ENCODE measurements at places on chromosomes 12 and 14.

DNA sequence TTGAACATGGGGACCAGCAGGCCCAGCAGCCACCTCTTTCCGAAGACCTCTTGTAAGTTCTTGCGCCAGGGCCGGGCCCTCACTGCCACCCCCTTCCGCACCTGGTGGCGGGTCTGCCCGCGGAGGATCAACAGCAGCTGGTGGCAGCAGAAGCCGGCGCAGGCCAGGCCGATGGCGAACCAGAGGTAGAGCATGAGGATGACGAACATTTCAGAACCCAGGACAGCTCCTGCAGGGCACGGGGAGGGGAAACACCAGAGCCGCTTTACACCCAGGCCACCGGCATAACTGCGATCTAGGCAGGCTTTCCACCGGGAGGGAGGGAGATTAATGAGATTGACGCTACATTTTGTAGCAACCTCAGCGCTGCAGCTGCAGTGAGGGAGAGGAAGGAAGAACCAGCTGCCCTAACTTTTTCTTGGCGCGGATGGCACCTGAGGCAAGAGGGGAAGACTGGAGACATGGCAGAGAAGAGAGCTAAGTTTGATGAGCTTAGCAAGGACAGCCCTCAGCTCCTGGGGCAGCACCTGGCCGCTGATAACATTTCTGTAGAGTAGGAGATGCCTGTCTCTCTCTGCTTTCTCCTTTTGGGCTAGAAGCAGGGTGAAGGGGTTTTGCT lies 7.8 kb downstream of the ZDHHC22 start:
- DNase-seq: peak; percentile 61

DNA sequence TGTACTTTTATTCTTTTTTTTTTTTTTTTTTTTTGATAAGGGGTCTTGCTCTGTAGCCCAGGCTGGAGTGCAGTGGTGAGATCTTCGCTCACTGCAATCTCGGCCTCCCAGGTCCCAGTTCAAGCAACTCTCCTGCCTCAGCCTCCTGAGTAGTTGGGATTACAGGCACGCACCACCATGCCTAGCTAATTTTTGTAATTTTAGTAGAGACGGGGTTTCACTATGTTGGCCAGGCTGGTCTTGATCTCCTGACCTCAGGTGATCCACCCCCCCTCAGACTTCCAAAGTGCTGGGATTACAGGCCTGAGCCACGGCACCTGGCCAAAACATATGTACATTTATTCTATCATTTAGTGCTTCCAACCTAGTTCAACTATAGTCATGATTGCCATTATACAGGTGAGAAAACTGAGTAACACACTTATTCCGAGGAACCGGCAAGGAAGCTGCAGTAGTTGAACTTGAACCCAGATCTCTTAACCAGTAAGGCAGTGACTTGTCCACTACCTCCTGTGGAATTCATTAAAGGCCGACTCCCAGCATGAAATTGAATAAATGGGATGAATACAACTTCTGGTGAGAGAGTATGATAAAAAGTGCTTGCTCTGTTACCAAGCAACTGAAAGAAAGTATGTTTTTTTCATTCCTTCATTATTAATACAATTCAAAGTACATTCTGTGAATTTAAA lies 755 bp upstream of the ATF7IP start:
- no peak for DNase-seq

- no peak for DNase-seq
Observed at GRCh38 chr14:78346747-78347146, 176.6 kb downstream of the NRXN3 start.

DNA sequence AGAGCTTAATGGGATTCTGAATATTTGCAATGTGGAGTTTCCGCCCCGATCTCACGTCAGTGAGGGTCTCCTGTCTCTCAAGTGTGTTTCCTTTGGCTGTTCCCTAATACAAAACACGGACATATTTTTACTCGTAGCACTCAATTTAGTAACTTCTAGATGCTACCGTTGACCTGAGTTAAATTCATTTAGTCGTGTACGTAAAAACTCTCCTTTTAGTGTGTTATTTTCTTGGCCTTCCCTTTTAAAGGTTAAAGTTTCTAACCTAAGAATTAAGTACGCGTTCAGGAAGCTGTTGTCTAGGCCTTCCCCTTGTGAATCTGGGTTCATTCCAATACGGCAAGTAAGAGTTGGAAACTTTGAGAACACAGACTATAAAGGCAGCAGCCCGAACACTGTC lies 64.4 kb downstream of the DDX51 start:
- no peak for DNase-seq

DNA sequence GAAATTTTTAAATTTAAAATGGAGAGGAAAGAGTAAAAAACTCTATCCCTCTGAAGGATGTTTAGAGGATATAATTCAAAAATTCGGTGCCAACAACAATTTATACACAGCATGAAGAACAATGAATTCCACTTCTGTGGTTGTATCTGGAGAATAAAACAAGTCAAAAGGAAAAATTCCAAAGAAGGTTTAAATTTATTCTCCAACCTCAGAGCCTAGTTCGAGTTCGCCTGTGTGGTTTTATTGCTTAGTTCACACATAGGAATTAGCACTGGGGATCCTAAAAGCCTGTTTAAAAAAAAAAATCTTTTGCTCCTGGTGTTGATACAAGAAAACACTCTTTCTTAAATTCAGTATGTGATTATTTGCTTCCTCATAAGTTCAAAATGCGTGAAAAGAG lies 79.2 kb downstream of the LLPH start:
- DNase-seq: no peak

GRCh38 chr12:122308811-122309210 lies 42.5 kb upstream of the VPS33A start:
- peak; percentile 16 for DNase-seq

GRCh38 chr12:78241446-78241845 lies 410.8 kb downstream of the NAV3 start:
- no peak for DNase-seq

GRCh38 chr14:86501611-86502010 lies 971.7 kb downstream of the FLRT2 start:
- no peak for DNase-seq

DNA sequence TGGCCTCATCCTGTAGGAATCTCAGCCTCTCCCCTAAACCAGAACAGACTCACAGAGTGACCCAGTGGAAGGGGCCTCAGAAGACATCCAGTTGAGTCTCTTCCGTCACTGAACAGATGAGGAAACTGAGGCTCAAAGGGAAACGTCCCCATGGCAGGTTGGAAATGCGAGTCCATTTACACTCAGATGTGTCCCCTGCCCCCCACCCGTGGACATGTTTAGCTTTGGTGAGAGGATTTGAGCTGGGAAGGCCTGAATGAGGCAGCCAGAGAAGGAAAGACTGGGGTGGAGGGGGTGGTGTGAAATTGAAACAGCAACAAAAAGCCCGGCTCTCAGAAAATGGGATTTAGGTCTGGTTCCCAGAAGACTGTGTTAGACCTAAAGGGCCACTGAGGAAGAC lies 1.7 kb downstream of the FAIM2 start:
- no peak for DNase-seq

DNA sequence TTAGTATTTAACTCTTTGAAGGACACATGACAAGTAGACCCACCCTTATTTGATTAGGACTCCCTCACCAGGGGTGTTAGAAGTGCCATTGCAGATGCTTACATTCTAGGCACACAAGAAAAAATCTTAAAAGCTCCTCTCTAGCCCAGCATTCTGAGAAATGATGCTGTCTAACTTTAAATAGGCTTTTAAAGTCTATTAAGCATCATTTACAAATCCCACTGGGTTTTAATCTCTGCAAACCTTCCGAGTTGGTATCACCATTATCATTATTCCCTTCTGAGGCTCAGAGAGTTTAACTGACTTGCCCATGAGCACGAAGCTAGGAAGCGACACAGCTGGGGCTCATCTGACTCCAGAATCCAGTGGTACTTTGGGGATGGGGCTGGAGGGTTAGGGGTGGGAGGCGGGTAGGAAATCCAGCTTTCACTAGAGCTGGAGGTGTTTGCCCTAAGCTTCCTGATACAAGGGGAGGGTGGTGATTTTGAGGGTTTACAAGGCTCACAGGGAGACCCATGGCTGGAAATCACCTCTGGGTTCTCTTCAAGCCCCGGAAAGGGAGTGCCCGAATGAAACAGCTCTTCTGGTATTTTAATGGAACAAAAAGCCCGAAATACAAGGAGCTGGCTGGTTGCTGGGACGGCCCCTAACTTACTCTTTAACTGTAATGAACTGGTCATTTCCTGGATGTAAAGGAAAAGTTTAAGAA lies 109.2 kb upstream of the FUT8 start:
- DNase-seq: peak; percentile 29

- no peak for DNase-seq
Observed at GRCh38 chr14:83255727-83256090, 1722.1 kb upstream of the SEL1L start.

DNA sequence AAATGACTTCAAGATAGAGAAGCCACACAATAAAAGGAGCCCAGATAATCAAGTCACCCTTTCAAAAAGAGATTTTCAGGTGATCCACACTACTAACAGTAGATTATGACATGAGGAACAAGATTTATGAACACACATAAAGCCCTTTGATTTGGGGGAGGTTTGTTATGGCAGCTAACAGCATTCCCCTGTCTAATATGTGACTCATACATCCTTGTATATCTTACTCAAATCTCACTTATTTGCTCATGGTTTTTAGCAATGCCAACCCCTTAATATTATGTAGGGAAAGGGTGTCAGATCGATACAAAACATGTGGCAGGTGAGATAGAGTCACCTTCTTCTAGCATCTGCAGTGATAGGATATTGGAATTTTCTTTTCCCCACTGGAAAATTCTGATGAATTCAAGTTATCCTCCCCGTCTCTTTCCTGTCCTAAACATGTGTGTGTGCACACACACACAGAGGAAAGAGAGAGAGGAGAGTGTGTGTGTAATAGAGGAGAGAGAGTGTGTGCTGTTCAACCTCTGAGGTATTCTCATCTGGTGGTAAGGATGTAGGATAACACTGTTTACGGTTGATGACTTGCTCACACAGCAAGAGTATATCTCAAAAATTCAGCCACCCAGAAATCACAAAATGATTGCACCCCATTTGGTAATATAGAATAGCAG lies 319.9 kb downstream of the KCNC2 start:
- peak; percentile 66 for DNase-seq

GRCh38 chr12:22709292-22709691 lies 84.3 kb downstream of the ETNK1 start:
- peak; percentile 28 for DNase-seq

DNA sequence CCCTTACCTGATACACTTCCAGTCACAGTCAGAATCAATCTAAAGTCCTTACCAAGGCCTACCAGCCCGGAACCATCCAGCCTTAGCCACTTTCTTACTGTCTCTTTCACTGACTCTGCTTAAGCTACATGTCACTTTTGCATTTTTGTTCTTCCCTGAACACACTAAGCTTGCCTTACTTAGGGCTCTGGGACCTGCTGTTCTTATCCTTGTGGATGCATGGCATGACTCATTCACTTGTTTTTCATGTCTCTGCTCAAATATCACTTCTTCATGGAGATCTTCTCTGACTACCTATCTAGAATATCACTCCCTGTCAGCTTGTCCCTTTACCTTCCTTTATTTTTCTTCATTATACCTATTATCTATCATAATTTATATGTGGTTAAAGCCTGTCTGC lies 65.6 kb upstream of the ZDHHC17 start:
- DNase-seq: no peak

- no peak for DNase-seq
Observed at GRCh38 chr12:81835783-81836182, 76.6 kb upstream of the PPFIA2 start.

DNA sequence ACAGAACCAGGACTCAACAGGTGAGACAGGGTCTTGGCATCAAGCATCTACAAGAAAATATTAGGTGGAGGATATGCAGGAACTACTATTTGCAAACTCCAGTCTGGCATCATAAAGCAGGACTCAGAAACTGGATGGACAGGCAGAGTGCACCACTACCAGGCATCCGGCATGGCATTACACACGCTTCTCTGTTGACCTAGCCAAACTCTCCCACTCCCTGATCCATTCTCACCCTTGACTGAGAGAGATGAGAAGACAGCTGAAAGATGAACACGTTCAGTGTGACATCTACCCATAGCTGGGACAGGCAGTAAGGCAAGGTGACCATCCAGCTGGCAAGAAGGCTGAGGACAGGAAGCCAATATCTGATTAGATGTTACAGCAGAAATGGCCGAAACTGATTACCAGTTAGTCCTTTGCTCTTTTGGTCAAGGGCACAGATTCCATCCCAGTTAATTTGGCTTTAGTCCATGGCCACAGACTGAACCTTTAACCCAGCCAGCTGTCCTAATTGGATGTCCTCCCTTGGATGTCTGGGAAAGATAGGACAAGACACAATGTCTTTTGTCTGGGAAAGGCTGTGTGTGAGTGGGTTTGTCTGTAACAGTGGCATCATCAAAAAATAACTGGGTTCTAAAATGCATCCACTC lies 71.6 kb downstream of the BBS10 start:
- no peak for DNase-seq

- DNase-seq: no peak
Observed at GRCh38 chr12:49553512-49554088, 14.3 kb downstream of the MCRS1 start.

DNA sequence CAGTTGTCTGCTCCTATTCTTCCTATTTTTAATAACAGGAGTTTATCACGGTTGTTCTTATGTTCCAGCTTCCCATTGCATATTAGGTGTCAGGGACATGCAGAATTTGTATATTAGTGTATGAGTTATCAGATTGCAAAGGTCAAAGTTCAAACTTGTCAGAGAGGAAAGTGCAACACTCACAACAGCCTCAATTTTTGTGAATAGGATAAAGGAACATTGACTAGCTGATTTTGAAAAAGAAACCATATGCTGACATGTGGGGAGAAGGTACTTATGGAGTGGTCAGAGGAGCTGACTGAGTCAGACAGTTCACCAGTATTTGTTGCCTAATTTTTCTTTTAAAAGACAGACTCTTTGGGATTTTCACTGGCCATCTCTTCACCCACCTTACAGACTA lies 222.1 kb downstream of the C12orf50 start:
- DNase-seq: no peak

GRCh38 chr14:89293314-89293916 lies 123.6 kb downstream of the FOXN3 start:
- DNase-seq: no peak

DNA sequence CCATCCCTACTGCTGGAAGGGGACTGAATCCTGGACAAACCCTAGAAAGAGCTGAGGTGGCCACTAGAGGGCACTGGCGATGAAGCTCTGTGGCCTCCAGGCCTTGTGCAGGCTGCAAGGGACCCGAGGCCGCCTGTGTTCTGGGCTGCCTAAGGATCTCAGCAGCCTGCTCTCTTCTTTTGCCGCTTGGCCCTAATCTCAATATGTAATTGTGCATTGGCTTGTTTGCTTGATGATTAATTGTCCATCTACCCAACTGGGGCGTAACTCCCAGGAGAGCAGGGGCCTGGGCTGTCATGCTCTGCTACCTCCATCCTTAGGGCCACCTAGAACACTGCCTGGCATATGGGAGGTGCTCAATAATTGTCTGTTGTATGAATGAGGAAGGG lies 73.8 kb downstream of the SYNE3 start:
- peak; percentile 76 for DNase-seq

GRCh38 chr14:24802236-24802635 lies 168.2 kb upstream of the GZMB start:
- DNase-seq: no peak

GRCh38 chr14:29913566-29913965 lies 14.1 kb downstream of the PRKD1 start:
- DNase-seq: no peak

- no peak for DNase-seq
Observed at GRCh38 chr12:106321139-106321850, 18.8 kb downstream of the TCP11L2 start.
